ENCODE measurements at places on chromosomes 1 and 21. TPM values are rescaled to one million over a fixed set of nuclear protein-coding genes. Genes with fewer than 3 reads are reported as not detected.

GRCh38 chr1:212035123-212035834 is at the start of the genes DTL and INTS7:
DTL (plus strand) TSS chr1:212035748; CDS start chr1:212035891, 143 bp downstream.
INTS7 (minus strand) TSS chr1:212035557; CDS start chr1:212035437, 120 bp downstream.
- no peaks in the 10 kb centered on the region for H3K36me3 ChIP-seq
- peak within 1 kb of the TSS; percentile 74 for H3K27ac ChIP-seq
- peak; percentile 98 for DNase-seq
- peak within 1 kb of the TSS; percentile 38 for H3K4me3 ChIP-seq

- no peak overlapping the region for H3K27ac ChIP-seq
- H3K4me3 ChIP-seq: no peak overlapping the region
- no peaks in the 10 kb centered on the region for H3K36me3 ChIP-seq
- no peaks in the 10 kb centered on the region for H3K27me3 ChIP-seq
- no peak for DNase-seq
Measured at GRCh38 chr1:201355471-201355870, 22.0 kb downstream of the TNNT2 start.

- DNase-seq: no peak
- no peak overlapping the region for H3K27ac ChIP-seq
- H3K4me1 ChIP-seq: peaks cover 13% of the 10 kb centered on the region
- no peak overlapping the region for H3K4me3 ChIP-seq
Measured at GRCh38 chr1:185539277-185539943, 194.8 kb upstream of the HMCN1 start.

GJB4 gene
- not detected for total RNA-seq

SLC19A1 gene
- total RNA-seq: 5.5 TPM

ESRRG gene
- 11.8 TPM for total RNA-seq

MROH7 gene
- 0.93 TPM for total RNA-seq

KDF1 gene
- total RNA-seq: 8.2 TPM
